Lower leg skin (tissue), 4 donors: ENCODE measurements at places on chromosomes 16 and 17.
A peak's percentile ranks its signal among the peaks of the same experiment; 100 is the strongest.

DNA sequence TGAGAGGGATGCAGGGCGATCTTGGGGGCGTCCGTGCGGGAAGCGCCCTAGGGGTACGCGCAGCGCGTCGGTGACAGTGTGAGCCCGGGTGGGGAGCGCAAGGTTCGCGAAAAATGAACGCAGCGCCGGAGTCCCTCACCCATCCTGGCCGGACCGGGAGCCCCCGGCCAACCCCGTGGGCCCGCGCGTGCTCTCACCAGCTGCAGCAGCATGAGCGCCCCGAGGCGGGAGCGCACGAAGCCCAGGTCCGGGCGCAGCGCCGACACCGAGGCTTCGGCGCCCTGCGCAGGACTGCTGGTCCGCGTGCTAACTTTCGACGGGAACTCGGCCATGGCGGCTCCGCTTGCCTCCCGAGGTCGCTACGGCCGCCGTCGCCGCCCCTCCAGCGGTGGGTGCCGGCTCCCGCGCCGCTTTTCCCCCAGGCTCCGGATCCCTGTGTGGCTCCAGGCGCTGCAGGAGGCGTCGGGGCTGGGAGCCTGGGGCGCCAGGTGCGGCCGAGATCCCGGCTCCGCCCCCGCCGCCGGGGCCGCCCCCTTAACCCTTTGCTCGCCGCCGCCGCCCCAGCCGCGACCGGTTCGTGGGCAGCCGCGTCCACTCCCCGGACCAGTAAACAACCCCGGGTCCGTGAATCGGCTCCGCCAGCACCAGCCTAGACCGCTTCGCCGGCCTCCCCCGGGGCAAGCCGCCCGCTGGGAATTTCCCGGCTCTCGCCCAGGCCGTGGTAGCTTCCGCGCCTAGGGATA lies at the start of gene PLLP:
Gene PLLP, minus strand, starts transcription at position 464 of the 743 bp plus-strand sequence. Its CDS starts 132 bp downstream, at position 332.
- no peak for DNase-seq

DNA sequence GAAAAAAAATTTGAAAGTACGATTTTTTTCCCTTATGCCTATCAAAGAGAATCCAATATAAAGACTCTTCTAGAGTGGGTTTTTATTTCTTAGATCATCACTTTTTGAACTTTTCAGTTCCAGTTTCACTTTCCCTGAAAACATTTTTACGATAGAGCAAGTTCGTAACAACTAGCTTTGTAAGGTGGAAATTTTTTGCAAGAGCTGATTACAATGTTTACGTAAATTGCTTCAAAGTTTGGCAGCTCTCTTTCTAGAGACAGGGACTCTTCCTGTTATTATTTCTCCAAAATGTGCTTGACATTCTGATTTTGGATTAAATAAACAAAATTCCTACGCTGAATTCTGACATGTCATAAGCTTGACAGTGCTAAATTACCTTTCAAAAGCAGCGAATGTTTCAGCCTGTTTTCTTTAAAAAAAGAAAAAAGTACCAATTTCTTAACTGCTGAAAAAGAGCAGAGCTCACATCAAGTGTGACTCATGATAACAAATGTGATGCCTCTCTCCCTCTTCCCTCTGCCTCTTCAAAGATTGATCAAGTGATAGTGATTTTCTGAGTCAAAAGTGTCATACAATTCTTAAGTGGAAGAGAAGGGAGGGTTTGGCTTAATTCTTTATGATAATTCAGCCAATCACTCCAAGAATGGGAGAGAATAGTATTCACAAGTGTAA lies 175.2 kb downstream of the KCNJ2 start:
- no peak for DNase-seq

GRCh38 chr17:73060721-73061120 lies 31.8 kb downstream of the SLC39A11 start:
- no peak for DNase-seq

DNA sequence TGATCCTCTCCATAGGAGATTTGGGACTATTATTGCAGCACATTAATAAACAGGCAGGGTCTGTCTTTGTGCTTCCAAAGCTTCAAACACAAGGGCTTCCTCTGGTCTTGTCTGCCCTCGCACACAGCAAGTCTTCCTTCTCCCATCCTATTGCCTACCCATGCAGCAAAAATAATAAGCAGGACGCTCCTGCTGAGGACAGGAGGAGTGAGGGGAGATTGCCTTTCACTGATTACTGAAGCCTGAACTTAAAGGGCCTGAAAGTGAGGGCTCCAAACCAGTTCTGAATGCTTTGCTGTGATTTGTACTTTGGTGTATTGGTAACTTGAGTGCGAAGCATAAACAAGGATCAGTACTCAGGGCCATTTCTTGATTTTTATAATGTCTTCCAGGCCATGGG lies 197.6 kb upstream of the XYLT1 start:
- no peak for DNase-seq

- no peak for DNase-seq
These were observed 26.3 kb upstream of the NACA2 start for GRCh38 chr17:61617330-61617729.

DNA sequence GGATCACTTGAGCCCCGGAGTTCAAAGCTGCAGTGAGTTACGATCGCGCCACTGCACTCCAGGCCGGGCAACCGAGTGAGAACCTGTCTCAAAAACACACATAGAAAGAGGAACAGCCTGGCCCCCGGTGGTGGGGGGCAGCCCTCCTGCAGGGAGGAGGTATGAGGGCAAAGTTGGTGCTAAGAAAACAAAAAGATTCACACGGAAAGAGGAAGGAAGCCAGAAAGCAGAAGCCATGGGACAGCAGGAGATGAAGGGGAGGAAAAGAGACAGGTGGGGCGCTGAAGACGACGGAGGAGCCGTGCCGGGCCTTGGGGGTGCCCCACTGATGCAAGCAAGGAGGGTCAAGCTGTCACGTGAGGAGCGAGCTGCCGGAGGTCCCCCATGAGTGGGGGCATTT lies 8.2 kb upstream of the C16orf74 start:
- no peak for DNase-seq

DNA sequence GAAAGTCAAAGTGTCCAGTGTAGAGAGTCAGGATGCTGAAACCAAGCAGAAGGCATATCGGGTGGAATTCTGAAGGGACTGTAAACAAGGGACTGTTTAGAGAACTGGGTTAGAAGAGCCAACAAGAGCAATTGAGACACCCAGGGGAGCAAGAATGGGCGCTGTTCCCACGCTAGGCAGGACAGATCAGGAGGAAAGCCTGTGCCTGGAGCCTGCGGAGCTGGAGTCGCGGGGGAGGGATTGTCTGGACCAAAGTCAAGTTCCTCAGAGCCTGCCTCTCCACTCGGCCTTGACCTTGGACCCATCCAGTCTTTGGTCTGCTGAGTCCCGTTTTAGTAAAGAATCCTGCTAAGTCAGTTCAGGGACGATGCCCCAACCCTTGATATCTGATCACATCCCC lies 14.7 kb upstream of the KLHL36 start:
- peak; percentile 37 for DNase-seq

- no peak for DNase-seq
These were observed 28.3 kb downstream of the TTC19 start for GRCh38 chr17:16027708-16028584.

GRCh38 chr16:69909043-69909442 lies 42.1 kb upstream of the CLEC18A start:
- DNase-seq = no peak

DNA sequence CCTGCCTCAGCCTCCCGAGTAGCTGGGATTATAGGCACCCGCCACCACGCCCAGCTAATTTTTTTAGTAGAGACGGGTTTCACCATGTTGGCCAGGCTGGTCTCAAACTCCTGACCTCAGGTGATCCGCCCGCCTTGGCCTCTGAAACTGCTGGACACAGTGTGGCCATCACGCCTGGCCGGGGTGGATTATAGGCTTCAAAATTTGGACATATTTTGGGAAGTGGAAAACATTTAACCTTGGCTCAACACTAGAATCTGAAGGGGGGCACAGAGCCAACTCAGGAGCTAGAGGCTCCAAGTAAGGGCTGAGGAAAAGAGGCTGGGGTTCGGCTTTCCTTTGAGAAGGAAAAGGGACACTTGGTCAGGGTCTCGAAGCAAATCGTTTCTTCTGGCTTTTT lies 2.2 kb upstream of the CDK5R1 start:
- no peak for DNase-seq

DNA sequence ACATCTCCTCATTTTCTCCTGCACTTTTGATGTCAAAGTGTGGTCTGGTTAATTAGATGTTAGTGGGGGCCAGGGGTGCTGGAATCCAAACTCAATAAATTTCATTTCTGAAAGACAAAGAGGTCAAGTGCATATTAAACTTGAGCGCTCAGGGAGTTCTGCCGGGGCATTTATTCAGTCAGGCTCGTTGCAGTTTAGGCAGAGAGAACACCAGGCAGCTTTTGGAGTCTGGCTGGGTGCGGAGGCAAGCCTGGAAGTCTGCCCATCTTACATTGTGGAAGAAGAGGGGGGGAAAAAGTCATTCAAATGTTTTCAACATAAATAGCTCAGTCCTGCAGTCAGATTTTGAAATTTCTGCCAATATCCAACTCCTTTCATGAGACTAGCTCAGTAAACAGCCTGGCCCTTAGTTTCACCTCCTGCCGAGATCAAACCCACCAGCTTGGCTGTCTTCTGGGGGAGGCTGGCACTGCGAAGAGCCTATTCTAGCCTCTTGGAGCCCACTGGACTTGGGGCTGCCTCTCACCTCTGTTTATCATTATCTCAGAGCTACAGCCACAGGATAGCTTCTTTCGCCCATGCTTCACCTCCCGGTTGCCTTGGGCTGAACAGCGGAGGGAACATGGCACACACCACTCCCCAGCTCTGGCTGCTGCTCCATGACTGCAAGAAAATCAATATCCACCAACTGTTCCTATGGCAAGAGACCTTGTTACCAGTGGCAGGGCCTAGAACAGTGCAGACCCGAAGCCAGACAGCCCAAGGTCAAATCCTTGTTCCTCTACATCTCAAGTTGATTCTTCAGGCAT lies 177.4 kb upstream of the CDH5 start:
- DNase-seq = no peak

DNA sequence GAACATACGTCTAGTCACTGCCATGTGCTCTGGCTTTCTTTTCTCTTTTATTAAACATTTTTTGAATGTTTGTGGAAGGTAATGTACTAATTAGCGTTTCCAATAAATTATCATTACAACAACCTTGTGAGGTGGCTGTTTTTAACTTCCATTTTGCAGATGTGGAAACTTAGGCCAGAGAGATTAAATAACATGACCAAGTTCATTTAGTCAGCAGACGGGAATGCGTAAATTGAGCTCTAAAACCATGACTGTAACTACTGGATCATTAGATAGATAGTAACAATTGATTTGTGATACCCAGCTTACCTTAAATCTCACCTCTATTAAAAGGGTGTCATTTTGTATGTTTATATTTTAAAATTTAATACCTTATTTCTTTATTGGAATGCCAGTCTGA lies 49.4 kb downstream of the RABEP1 start:
- DNase-seq = no peak

DNA sequence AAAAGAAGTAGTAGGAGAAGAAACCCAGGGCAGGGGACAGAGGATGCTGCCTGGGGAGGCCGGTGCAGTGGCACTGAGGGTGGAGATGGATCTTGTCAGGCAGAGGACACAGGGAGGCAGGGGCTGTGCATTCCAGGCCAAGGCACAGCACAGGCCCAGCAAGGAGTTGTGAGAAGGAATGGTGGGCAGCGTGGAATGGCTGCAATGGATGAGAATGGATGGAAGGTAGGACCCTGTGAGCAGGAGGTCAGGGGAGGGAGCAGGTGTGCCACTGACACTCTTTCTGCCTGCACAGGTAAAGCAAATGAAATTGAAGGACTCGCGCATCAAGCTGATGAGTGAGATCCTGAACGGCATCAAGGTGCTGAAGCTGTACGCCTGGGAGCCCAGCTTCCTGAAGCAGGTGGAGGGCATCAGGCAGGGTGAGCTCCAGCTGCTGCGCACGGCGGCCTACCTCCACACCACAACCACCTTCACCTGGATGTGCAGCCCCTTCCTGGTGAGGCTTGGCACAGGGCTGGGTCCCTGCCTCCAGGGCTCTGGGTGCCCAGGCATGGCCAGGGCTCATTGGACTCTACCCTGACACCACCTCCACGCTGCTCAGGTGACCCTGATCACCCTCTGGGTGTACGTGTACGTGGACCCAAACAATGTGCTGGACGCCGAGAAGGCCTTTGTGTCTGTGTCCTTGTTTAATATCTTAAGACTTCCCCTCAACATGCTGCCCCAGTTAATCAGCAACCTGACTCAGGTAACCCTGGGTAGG lies 32.8 kb downstream of the ABCC3 start:
- DNase-seq = no peak

DNA sequence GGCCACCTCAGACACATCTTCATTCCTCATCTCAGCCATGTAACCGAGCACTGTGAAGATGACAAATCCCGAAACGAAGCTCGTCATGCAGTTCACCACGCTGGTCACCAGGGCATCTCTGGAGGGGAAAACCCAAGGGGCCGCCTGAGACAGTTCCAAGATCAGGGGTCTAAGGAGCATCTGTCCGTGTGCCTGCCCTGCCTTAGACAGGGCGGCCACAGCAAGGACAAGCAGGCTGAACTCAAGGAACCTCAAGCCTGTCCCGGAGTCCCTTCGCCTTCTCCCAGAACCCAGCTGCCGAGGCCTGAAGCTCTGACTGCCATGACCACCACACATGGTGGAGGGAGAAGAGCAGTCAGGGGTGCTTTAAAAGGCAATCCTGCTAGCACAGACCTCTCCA lies 22.7 kb downstream of the SLC6A4 start:
- no peak for DNase-seq

GRCh38 chr17:63817736-63818385 lies 9.4 kb upstream of the PSMC5 start:
- DNase-seq = no peak

- DNase-seq = peak; percentile 87
These were observed 5.0 kb upstream of the TLCD2 start for GRCh38 chr17:1714980-1715802.

- no peak for DNase-seq
These were observed 84.7 kb downstream of the RBBP6 start for GRCh38 chr16:24624102-24624501.

DNA sequence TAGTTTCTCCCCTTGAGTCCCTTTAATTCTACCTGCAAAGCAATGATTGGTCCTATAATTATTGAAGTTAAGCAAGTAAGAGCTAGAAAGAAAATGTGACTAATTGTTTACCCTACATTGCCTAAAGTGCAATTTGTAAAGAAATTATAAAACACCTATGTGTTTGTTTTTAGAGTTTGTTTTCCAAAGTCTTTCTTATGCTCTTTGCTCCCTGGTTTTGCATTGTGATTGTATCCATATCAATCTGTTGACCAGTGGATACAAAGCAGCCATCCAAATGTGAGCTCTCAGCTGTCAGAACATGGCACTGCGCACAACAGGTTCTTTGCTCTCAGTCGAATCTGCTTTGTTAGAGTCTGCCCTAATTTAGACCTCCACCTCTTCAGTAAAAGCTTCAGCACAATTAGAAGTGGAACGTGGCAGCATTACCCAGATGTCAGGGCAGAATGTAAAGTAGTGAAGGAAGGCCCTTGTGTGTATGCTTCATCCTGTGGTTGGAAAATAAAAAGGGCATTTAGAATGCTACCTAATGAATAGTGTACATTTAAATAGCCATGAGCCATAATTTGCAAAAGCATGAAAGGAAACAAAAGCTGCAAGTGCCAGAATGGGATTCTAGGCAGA lies 70.5 kb downstream of the AATF start:
- DNase-seq = no peak

GRCh38 chr17:79406316-79406715 lies 204.5 kb downstream of the RBFOX3 start:
- no peak for DNase-seq
